OCI-LY7 (cell line): ENCODE measurements at places on chromosomes 4 and X. TPM values are rescaled to one million over a fixed set of nuclear protein-coding genes. Genes with fewer than 3 reads are reported as not detected.

Gene RNF175
- total RNA-seq: 0.25 and 0.33 TPM in 2 replicates

GRCh38 chr4:10354746-10355145 is 102.5 kb downstream of the ZNF518B start:
- DNase-seq: no peak

- no peak for DNase-seq
These were observed 209.7 kb upstream of the BOD1L1 start for GRCh38 chr4:13836946-13837912.

Gene PLP1
- total RNA-seq: not detected in 2 replicates

GRCh38 chr4:181562399-181562798 is 680.8 kb upstream of the TENM3 start:
- DNase-seq: no peak

Gene ENAM
- total RNA-seq: 3.5 and 6.2 TPM in 2 replicates

GRCh38 chr4:98786866-98787265 is 128.5 kb upstream of the TSPAN5 start:
- DNase-seq: no peak

Gene NAA15
- total RNA-seq: 78.7 and 95.9 TPM in 2 replicates

DNA sequence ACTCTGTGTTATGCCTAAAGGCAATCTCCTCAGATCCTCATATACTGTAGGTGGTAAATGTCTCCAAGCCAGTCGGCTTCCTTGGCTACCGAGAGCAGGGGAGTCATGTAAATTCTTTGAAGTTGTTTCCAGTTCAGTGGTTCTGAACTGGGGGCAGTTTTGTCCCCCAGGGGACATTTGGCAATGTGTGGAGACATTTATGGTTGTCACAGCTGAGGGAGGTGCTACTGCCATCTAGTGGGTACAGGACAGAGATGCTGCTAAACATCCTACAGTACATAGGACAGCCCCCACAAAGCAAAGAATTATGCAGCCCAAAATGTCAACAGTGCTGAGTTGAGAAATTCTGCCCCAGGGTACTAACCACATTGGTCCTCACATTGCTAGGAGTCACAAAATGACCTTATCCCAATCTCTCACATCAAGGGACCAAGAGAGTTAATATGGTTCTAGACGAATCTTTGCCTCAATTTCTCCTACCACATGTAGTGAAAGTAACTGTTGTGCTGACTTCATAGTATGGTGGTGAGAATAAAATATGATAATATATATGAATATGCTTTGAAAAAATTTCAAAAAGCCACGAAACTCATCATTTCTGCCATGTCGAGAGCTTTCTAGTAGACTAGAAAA is 104.4 kb upstream of the ARHGAP24 start:
- DNase-seq: peak; percentile 64

GRCh38 chrX:134738986-134739740 is 80.9 kb upstream of the PLAC1 start:
- no peak for DNase-seq

- DNase-seq: no peak
These were observed 47.1 kb downstream of the FAM193A start for GRCh38 chr4:2583517-2583916.

Gene DCX
- total RNA-seq: not detected in 2 replicates

- no peak for DNase-seq
These were observed 26.1 kb downstream of the ARHGEF6 start for GRCh38 chrX:136754651-136755050.

GRCh38 chr4:138251938-138252337 is 9.8 kb upstream of the SLC7A11 start:
- DNase-seq: no peak

GRCh38 chr4:65669111-65670019 is 924 bp downstream of the EPHA5 start:
- DNase-seq: no peak

- no peak for DNase-seq
These were observed 547.7 kb upstream of the DIPK2B start for GRCh38 chrX:45748369-45748774.

- no peak for DNase-seq
These were observed 173.8 kb downstream of the ADGRL3 start for GRCh38 chr4:61373901-61374440.

DNA sequence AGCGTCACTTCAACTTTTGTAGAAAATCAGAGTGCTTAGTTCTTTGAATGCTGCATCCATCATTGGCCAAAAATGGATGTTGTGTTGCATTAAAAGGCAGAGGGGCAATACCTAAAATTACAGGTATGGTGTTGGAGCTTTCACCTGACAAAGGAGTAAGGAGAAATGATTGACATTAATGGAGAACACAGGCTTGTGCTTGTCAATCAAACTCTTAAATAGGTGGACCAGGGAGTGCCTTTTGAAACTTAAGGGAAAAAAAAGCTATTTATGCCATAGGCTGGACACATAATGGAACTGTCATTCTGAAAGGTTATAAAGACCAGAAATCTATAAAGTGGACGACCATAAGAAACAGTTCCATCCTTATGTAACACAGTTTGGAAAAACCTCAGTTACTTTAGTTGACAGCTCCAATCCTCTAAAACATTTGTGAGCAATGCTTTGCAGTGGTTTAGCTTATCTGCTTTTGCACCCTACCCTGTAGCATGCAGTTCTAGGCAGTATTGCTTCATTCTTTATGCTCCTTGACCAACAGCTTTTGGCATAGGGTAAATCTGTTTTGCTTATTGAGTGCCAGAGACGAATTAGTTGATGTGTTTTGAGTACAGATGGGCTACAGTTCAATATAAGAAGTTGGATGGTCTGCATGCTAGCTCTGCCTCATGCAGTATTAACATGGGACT is 2.4 kb downstream of the HADH start:
- peak; percentile 9 for DNase-seq

DNA sequence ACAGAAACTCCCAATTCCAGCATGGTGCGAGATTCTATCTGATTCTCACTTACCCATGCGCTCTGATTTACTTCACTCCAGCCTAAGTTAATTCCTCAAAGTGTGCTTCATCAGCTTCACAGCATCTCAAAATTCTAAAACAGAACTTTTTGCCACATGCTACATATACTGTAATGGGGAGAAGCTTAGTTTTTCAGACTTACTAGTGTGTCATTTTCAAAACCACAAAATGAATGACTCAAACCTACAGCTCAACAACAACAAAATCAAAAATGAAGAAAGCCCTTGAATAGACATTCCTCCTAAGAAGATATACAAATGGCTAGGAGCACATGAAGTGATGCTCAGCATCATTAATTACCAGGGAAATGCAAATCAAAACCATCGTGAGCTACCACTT is 14.9 kb downstream of the IRF2 start:
- DNase-seq: no peak

- no peak for DNase-seq
These were observed 37.7 kb downstream of the ANTXR2 start for GRCh38 chr4:80035336-80035735.
